Stimulated activated naive CD8-positive, alpha-beta T cell treated with anti-CD3 and anti-CD28 coated beads, Interleukin-15, amount 100 ng/mL, for 72 hours (primary cell): ENCODE measurements at places on chromosomes 6 and 20.

GRCh38 chr6:31740397-31741223 lies 805 bp downstream of the MSH5 start:
- DNase-seq = no peak

- DNase-seq = no peak
Observed at GRCh38 chr20:49886571-49887213, 28.6 kb downstream of the SPATA2 start.

DNA sequence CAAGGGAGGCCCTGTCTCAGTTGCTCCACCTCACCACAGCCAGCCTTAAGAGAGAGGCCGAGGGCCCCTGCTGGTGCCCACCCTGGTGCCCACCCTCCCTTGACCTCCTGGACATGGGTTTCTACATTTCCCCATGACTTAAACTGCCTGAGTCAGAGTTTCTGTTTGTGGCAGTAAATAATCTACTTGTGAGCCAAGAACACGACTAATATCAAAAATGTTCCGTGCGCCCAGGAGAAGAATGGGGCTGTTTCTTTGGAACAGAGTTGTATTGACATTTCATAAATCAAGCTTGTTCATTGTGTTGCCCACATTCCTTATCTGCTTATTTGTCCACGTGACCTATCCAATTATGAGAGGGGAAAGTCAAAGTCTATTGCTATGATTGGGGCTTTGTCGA lies 143.5 kb downstream of the ANKRD60 start:
- DNase-seq = no peak

DNA sequence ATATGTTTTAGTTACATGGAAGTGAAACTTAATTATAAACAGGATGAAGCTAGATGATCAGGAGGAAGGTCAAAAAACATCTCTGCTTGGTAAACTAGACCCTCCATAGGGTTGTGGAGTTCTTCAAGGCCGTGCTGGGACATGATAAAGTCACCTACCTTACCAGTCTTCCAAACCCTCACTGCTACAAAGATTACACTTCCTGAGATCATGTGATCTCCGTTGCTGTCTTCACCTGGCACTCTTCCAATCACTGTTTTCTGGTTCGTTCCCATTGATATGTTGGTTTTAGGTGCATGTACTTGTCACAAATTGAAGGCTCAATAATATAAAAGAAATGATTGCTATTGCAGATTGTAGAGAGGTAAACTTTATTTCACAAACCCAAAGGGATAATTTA lies 161.5 kb upstream of the MAN1A1 start:
- DNase-seq = no peak
